ENCODE measurements at places on chromosomes 4 and X.

DNA sequence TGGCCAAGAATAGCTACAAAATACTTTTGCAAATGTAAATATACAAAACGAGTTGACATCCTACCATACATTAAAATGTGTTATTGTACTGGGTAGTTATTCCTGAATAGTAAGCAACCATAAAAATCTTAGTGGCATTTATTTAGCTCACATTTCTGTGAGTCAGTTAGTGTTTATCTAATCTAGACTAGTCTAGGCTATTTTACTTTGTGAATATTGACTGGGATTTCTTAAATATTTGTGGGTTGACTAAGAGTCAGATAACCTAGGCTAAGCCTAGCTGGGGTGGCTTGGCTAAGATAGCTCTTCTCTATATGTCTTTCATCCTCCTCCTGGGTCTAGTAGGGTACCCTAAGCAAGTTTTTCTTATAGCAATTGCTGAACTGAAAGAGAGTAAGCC is 543.8 kb upstream of the DIAPH2 start:
- no peak for DNase-seq

DNA sequence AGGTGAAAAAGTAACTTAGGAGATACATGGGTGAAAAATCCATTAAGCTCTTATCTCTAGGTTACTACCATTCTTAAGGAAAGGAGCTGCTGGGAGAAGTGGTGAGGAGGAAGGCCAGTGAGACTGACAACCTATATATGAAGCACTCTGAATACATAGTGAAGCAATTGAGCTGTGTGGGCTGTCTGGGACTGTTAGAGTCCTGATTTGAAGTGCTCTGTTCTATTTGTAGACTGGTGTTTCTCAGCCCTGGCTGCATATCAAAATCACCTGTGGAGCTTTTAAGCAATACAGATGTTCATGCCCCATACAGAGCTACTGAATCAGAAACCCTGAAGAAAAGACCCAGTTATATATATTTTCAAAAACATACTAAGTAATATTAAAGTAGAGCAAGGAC is 3.9 kb downstream of the SERTM2 start:
- no peak for DNase-seq

DNA sequence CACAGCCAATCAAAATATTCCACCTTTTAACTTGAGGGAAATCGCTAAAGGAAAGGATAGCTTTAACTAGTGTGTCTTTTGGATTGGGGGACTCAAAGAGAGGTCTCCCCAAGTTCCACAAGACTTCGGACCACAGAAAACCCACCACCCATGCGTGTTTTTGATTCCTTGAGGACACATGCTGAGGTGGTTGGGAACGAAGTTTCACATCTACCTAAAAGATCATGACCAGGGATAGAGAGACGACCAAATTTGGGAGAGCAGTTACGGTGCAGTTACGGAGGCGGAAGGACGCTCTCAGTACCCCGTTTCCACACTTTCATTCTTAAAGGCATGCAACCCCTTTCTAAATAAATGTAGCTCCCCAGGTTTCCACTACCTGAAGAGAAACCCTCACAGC is 1.1 kb downstream of the PCYT1B start:
- no peak for DNase-seq

DNA sequence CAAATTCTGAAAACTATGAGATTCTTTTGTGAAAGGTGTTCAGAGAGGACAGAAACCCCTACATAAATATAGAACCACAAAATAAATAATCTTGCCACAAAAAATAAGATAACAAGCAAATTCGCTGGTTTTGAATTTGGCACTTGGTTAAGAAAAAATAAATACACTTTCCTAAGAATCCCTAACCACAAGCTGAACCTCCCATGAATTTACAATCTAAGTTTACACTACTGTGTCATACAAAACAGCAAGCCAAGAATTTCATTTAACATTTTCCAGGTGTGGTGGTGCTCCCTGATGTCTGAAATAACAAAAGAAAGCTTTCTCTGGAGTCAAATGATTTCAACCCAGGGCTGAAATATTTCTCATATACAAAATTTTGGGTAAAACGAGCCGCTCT is 121.0 kb downstream of the KCNIP4 start:
- DNase-seq, result no peak

- DNase-seq, result no peak
Observed at GRCh38 chrX:18151157-18151556, 69.5 kb downstream of the BEND2 start.

GRCh38 chrX:150313514-150313913 is 49.6 kb upstream of the MAMLD1 start:
- no peak for DNase-seq

DNA sequence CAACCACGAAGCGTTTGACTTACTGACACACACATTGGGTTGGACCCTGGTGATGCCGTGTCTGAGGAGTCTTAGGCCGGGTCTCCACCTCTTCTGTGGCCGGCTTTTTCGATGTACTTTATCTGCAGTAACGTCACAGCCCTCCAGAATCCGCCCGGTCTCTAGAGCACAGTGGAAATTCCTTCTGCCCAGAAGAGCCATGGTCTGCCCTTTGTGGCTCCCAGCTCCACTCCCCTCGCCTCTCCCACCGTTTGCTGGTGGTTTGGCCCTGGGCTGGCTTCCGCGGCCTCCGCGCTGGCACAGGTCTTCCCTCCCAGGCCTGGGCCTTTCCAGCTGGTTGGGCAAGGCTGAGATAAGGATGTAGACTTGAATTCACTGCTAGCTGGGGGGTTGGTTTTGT is 4.3 kb downstream of the MAEA start:
- DNase-seq, result no peak

- DNase-seq, result no peak
Observed at GRCh38 chrX:15913146-15913545, 58.5 kb upstream of the AP1S2 start.

DNA sequence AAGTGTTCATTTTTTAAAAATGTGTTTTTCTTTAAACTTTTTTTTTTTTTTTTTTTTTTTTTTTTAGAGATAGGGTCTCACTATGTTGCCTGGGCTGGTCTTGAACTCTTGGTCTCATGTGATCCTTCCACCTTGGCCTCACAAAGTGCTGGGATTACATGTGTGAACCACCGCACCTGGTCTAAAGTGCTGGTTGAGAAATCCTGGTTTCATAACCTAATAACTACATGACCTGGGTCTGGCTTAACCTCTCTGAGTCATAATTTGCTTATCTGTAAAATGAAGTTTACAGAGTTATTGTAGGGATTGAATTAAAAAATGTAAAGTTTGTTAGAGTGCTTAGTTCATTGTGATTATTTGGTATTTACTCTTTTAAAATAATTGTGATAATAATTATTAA is 5.2 kb downstream of the HSD17B13 start:
- no peak for DNase-seq

GRCh38 chr4:36997727-36998126 is 246.8 kb upstream of the NWD2 start:
- no peak for DNase-seq

- no peak for DNase-seq
Observed at GRCh38 chr4:154078504-154079350, 289.8 kb upstream of the SFRP2 start.

DNA sequence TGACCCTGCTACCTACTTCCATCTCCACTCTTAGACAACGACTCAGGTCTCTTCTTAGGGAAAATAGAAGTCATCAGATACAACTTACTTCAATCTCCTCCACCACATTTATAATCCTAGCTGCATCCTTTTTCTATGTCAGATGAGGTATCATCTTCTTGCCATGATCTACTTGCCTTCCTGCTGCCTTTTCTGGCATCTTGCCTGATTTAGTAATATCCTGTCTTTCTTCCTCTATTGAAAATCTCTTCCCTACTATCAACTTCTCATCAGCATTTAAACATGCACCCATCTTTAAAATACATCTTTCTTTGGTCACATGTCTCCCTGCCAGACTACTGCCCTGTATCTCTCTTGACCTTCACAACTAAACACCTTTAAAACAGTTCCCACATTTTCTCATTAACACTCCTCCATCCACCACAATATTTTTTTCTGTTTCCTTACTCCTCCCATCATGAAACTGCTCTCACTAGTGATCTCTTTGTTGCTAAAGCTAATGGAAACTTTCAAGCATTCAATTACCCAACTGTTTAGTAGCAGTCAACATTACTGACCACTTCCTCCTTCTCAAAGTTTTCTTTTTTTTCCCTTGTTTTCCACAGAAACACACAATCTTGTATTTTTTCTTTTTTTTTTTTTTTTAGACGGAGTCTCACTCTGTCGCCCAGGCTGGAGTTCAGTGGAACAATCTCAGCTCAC is 100.8 kb upstream of the CXorf66 start:
- no peak for DNase-seq

GRCh38 chrX:146141221-146141620 is 323.6 kb downstream of the SLITRK2 start:
- no peak for DNase-seq

- DNase-seq, result no peak
Observed at GRCh38 chr4:14695095-14695845, 307.0 kb upstream of the CPEB2 start.

- no peak for DNase-seq
Observed at GRCh38 chr4:11264841-11265240, 163.9 kb downstream of the HS3ST1 start.

DNA sequence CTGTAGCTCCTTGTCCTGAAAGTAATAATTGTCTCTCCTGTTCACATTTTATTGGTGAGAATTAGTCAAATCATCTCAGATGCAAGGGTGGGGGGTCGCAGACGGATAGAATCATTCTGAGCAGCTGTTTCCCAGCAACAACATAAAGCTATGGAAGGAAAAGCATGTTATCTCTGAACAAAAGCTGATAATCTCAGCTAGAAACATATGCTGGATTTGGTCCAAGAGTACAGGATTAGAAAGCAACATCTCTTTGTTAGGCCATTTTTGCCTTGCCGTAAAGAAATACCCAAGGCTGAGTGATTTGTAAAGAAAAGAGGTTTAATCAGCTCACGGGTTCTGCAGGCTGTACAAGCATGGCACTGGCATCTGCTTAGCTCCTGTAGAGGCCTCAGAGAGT is 472.8 kb upstream of the BOD1L1 start:
- no peak for DNase-seq

- DNase-seq, result peak; percentile 64
Observed at GRCh38 chr4:41661442-41662076, 87.0 kb downstream of the PHOX2B start.

DNA sequence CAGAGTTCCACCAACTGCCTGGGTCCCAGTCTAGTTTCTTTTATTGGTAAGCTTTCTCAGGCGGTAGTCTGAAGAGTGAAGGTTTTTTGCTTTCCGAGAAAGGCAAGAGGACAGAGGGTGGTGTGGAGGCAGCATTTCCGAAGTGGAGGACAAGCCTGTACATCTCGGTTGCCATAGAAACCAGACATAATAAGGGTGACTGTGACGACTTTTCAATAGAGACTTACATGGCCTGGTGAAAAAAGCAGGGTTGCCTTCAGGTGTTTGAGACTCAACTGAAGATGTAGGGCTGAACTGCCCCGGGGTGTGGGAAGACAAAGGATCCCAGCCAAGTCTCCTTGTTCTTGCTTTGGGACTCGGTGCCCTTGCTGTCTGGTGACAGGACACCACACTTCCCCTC is 53.6 kb upstream of the RAB40AL start:
- no peak for DNase-seq

DNA sequence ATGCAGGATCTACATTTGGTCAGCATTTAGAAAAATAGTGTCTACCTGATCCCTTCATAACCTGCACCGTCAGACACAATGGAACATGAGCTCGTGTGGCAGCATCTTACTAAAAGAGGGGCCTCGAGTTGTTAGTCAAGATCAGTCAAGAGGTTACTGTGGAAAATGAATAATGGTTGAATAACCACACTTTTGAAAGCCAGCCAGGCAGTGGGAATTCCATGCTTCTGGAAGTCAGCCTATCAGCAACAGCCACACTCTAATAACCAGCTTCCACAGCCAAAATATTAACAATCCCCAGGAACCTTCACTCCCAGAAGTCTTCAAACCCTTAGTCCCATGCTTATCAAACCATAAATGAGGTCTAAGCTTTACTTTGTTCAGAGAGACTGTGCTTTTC is 234.3 kb downstream of the HS3ST1 start:
- DNase-seq, result no peak

DNA sequence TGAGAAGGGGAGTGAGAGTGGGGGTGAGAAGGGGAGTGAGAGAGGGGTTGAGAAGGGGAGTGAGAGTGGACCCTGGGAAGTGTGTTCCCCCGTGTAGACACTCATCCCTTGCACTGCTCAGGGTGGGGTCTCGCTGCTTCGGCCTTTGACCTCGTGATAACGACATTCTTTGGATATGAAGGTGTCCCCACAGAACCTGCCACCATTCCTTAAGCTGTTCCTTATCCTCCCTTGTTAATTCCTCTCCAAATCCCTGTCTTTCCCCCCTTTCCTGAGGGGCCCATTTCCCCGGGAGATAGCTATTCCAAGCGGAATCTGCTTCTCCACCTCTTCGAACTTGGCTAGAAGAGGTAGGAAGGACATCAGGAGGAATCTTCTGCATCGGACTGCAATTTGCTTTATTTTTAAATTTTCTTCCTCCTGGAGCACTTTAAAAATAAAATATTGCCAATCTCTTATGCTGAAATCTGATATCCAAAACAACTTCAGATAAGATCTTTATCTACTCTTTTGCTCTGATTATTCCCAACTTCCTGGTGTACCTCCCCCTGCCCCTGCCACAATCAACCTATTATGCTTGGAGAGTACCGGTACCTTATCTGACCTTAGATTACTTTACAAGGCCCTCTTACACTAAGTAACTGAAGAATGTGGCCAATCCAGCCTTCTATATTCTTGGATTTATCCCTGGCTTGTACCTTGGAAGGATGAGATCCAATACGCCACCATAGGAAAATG is 15.6 kb downstream of the TRIML1 start:
- DNase-seq, result no peak

DNA sequence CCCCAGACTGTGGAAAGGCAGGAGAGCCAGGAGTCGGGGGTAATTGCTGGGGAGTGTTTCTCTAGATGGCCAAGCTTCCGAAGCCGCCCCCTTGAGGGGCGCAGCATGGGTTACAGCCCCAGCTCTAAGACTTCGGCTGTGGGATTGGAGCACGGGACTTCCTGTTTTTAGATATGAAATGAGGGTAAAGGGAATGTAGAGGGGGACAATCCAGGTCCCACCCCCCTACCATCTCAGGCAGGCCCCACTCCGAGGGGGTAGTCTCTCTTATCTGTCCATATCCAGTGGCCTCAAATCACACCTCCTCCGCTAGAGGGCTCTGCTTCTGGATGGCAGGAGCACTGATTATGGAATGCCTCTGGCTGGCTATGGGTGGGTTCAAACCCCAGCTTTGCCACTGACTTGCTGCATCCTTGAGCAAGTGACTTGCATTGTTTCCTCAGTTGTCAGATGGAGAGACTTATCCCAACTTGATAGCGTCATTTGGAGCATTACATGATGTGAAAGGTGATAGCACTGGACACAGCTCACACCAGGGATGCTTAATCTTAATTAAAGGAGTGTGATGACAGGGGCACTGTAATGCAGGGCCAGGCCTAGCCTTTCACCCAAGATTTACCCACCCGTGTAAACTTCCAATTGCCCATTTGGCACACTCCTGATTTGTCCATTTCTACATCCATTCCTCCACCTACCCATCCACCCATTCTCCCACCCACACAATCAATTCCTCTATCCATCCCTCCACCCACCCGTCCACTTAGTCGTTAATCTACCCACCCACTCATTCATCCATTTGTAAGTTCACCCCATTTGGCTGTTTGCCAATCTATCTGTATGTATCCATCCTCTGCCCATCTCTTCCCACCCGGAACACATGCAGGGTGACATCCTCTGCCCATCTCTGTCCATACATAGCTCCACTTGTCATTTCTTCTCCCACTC is 848 bp upstream of the KCND1 start:
- no peak for DNase-seq

GRCh38 chr4:28378109-28378830 is 1517.6 kb downstream of the STIM2 start:
- DNase-seq, result no peak
